Thoracic aorta (tissue), 2 donors: ENCODE measurements at places on chromosomes 2 and 18.

- no peak for DNase-seq
These were observed 468.3 kb upstream of the RGPD4 start for GRCh38 chr2:107358362-107358761.

GRCh38 chr2:232744963-232745362, 31.4 kb downstream of the KCNJ13 start:
- DNase-seq, result no peak

DNA sequence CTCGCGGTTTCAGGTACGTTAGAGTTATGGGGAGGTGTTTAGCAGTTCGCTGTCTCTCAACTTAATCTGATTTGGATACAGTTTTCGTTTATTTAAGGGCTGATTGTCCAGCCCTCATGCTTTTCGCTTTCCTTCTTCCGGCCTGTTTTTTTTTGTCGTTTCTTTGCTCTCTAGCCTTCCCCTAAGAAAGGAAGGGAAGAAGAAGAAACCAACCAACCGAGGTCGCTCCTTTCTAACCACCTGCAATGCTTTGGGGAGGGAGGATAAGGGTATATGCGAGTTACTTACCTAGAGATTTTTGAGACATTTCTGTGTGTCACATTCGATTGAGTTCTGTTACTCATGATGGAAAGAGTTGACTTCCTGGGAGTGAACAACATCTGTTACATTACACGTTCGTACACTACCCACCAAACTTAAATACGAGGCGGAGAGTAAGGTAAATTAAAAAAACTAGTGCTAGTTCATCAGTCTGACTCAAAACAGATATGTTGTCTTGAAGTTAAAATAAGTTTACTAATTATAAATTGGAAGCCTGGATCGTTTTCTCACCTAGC, 918 bp downstream of the EIF5B start:
- DNase-seq, result no peak

DNA sequence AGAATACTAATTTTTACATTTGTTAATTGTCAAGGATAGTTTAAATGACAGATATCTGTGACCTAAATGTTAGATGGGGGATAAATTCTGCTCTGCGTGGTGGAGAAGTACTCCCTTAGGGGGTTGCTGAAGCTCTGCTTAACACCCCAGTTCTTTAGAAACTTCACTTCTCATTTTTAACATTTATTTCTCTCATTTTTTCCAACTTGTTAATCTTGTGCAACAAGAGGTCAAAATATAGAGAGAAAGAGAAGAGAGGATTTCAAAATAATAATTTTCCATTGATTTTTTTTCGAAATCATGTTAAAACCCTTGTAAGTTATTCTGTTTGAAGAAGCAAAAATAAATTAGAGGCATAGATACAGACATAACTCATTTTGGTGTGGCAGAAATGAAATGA, 61.3 kb upstream of the SLC8A1 start:
- DNase-seq, result no peak

GRCh38 chr2:46387886-46388515, 90.8 kb downstream of the EPAS1 start:
- no peak for DNase-seq

- DNase-seq, result no peak
These were observed 448.4 kb upstream of the GCFC2 start for GRCh38 chr2:76159042-76159648.

DNA sequence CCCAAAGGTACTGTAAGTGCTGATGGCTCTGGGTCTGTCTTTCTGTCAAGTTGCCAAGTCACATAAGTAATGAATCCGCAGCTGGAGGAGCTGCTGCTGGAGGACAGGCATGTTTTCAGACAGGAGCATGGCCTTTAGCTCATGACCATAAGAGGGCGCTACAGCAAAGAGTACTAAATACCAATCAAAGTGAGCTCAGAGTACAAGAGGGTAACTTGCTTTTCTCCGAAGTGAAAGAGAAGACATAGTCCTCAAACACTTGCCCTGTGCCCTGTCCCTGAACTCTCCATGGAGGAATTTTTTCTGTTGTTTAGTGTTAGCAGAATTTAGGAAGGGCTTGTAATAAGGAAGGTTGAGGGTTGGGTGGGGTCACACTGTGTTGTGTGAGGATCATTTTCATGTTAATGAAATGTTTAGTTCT, 58.0 kb upstream of the EML6 start:
- DNase-seq, result no peak

- no peak for DNase-seq
These were observed 938.3 kb upstream of the CNTNAP5 start for GRCh38 chr2:123086613-123087385.

DNA sequence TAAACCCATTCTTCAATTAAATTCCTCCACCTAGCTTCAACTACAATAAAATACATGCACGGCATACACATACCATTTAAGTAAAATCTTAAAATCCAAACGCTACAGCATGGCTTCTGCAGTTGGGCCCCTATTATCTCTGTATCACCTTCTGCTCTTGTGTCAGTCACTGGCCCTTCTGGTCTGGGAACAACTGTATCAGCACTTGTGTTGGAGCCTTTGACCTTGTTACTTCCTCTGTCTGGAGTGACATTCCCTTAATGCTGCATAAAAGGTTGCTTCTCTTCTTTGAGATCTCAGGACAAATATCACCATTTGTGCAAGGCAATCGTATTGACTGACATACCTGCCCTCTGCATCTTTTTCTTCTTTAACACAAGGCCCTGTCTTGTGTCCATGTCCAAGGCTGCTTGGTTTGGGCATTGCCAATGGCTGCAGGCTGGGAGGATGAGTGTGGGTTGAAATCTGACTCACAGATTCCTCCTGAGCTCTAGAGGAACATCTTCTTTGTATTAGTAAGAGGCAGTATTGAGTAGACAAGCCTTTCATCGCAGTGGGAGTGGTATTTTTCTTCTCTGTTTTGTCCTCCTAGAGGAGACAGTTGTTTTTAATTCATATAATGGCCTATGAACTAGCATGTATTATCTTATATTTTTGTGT, 267.8 kb upstream of the TRIB2 start:
- no peak for DNase-seq

DNA sequence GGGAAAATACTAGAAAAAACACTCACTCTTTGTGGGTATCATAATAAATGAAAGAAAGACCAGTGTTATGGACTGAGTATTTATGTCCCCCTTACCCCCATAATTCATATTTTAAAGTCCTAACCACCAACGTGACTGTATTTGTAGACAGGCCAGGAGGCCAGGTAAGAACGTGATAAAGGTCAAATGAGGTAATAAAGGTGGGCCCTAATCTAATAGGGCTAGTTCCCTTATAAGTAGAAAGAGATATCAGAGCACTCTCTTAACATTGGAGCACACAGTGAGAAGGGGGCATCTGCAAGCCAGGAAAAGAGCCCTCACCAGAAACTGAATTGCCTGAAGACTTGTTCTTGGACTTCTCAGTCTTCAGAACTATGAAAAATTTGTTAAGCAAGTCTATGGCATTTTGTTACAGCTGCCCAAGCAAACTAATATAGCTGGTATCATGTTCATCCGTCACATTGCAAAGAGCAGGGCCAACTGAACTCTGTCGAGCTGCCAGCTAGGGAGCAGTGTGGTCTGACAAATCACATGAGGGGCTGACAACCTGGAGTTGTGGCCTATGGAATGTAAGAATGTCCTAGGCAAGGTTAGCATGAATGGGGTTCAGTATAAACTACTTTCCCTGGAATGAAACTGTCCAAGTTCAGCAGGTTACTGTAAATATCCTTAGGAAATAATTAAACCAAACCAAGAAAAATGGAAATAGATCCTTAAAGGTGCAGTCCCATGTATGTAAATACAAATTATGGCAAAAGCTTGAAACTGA, 280.9 kb downstream of the ZNF385B start:
- no peak for DNase-seq

- DNase-seq, result no peak
These were observed 62.5 kb downstream of the SLC4A3 start for GRCh38 chr2:219689676-219690628.

DNA sequence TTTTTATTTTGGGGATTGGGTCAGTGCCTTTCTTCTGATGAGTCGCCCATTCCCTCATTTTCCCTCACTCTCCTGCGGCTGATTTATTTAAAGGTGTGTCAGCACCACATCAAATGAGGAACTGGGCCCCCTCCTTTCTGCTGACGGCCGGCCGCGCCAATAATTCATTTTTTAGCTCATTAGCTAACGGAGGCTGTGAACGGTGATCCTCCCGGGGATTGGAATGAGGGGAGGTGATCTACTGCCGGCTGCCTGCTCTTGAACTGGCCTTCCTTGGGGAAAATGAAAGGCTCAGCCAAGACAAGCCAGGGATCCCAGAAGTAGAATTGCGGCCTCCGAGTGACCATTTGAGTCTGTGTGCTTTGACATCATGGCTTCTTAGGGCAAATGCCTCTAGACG, 54.2 kb downstream of the GBX2 start:
- no peak for DNase-seq

GRCh38 chr2:170897108-170897507, 31.9 kb upstream of the GORASP2 start:
- DNase-seq, result no peak

GRCh38 chr2:136247204-136247950, 129.4 kb upstream of the CXCR4 start:
- DNase-seq, result no peak

- DNase-seq, result no peak
These were observed 82.9 kb downstream of the CRIM1 start for GRCh38 chr2:36438449-36438977.

- DNase-seq, result no peak
These were observed 2.3 kb downstream of the C1QL2 start for GRCh38 chr2:119156105-119156890.

DNA sequence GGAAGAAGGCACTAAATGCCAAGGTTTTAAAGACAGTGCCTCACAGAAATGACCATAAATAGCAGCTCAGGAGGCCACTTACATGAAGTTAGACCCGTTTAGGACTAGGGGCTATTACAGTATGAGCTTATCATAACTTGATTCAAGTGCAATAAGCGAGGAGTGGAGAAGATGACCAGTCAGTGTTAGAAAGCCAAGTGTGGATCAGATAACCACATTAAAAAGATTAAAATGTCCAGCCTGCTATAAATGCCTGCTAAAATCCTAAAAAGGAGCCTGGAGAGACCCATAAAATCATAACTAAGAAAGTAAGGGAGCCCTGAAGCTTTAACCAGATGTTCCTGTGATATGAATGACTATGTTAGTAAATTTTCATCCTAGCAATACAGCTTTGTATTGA, 117.5 kb upstream of the ZNF521 start:
- DNase-seq, result no peak

- no peak for DNase-seq
These were observed 773.9 kb downstream of the BCL11A start for GRCh38 chr2:59779571-59779970.

GRCh38 chr2:66789741-66790140, 354.8 kb downstream of the MEIS1 start:
- no peak for DNase-seq

DNA sequence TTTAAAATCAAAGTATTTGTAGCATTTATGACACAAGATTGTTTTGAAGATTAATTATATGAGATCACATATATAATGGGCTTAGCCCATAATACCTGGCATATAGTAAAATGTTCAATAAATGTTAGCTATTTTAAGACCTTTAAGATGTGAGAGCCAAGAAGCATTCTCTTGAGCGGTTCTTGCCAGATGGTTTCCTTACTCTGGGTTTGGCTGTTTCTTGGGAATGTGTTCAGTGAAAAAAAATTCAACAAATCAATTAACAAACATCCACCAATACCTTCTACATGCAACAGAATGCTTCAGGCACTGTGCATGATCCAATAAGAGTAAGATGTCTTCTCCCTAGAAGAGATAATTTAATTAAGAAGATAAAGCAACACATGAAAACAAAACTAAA, 230.4 kb downstream of the CMPK2 start:
- no peak for DNase-seq

GRCh38 chr18:8667846-8668245, 37.5 kb upstream of the MTCL1 start:
- DNase-seq, result no peak

DNA sequence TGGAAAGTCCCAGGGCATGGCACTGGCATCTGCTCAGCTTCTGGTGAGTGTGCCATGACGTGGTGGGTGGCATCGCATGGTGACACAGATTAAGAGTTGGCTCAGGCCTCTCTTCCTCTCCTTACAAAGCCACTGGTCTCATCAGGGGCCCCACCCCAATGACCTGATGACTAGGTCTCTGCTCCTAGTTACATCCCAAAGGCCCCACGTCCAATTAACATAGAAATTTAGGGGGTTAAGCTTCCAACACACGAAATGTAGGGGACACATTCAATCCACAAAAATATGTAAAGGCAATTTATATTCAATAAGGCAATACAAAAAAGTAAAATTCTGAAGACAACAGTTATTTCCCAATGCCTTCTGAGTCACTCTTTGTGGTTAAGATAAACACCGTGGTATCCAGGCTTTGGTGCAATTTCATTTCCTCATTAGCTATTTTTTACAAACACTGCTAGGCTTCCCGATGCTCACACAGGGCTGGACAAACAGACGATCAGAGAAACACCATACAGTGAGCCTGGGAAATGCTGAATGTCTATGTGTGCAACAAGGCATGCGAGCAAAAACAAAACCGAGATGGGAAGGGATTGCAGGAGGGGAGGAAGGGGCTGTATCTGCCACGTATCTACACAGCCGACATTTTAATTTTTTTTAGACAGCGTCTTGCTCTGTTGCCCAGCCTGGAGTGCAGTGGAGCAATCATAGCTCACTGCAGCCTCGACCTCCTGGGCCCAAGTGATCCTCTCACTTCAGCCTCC, 67.2 kb downstream of the MBP start:
- DNase-seq, result no peak

- DNase-seq, result no peak
These were observed 124.6 kb downstream of the VIT start for GRCh38 chr2:36820942-36821605.

GRCh38 chr2:72992734-72993102, 75.4 kb downstream of the EMX1 start:
- DNase-seq, result no peak

GRCh38 chr2:667332-667999, 9.7 kb downstream of the TMEM18 start:
- DNase-seq, result no peak
